ENCODE measurements at places on chromosomes 11 and 22. TPM values are rescaled to one million over a fixed set of nuclear protein-coding genes. Genes with fewer than 3 reads are reported as not detected.

The SLC35E4 gene
- total RNA-seq = 10.1 TPM

The SYT13 gene
- not detected for total RNA-seq

The OR4D6 gene
- total RNA-seq = not detected

The CRYBB3 gene
- total RNA-seq = not detected

The SERHL2 gene
- total RNA-seq = 3.3 TPM

The MOV10L1 gene
- total RNA-seq = 1.0 TPM

The PRR5 gene
- 6.7 TPM for total RNA-seq

The BATF2 gene
- 2.1 TPM for total RNA-seq

The KCNQ1OT1 gene
- total RNA-seq = 1.8 TPM

The OR2AG1 gene
- total RNA-seq = not detected

The CASP5 gene
- 0.26 TPM for total RNA-seq

The UBQLN3 gene
- total RNA-seq = not detected

The CCDC89 gene
- total RNA-seq = 4.1 TPM

The UCP3 gene
- total RNA-seq = 0.33 TPM

The OR10A2 gene
- total RNA-seq = not detected

The SMTNL1 gene
- not detected for total RNA-seq

The ELFN2 gene
- under 0.01 TPM for total RNA-seq

The OR10G4 gene
- not detected for total RNA-seq

The APOL5 gene
- not detected for total RNA-seq

The OR2D2 gene
- 0.33 TPM for total RNA-seq

Data from fibroblast of lung (primary cell).